ENCODE measurements at places on chromosomes 11 and 22.
A peak's percentile ranks its signal among the peaks of the same experiment; 100 is the strongest.

GRCh38 chr11:44159848-44160721 is 64.6 kb downstream of the EXT2 start:
- no peak for DNase-seq

DNA sequence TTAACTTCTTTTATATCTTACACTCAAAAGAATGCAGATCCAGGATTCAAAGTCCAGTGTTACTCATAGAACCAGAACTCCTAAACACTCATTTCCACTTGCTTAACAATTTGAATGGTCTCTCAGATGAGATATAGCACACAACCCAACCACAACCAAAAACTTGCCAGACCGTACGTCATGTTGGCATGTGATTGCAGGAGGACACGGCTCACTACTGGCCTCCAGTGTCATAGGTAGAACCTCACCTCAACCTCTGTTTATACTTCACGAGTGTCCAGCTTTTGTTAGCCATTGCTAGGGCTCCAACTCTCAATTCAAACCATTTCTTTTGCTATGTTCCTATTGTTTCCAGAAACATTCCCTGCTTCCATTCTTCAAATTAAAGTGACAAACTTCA is 58.5 kb upstream of the PDGFD start:
- no peak for DNase-seq

- DNase-seq: no peak
These were observed 7.4 kb downstream of the MCM5 start for GRCh38 chr22:35407362-35407761.

GRCh38 chr11:67368621-67369020 is 4.8 kb downstream of the CLCF1 start:
- DNase-seq: no peak

DNA sequence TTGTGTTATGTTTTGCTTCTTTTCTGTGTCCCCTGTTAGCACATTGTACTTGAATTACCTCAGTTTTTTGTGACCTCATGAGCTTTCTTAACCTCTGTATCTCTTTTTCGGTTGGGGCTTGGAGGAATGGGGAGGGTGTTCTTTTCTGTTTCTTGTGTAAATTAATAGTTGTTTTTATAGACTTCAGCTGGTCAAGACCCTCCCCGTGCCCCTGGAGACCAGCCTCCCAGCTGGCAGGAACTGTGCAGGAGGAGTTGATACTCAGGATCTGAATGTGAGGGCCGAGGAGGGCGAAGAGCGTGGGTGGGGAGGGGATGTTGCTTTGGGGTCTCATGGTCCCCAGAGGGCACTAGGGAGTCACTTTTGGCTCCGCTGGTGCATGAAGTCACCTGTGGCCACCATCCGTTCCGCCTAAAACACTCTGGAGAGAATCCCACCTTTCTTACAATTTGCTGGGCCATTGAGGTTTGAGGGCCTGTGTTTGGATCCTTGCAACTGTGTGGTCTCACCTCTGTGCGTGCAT is 44.3 kb upstream of the NNMT start:
- DNase-seq: no peak

GRCh38 chr22:47088480-47089158 is 326.2 kb downstream of the TBC1D22A start:
- DNase-seq: no peak

GRCh38 chr22:20080445-20080775 is 369 bp downstream of the DGCR8 start:
- peak; percentile 40 for DNase-seq

- DNase-seq: no peak
These were observed 65.9 kb upstream of the BIRC3 start for GRCh38 chr11:102251423-102251822.

GRCh38 chr22:50529897-50530579 is at the start of gene TYMP:
Gene TYMP (minus strand): TSS chr22:50530012. CDS start chr22:50529709, 303 bp downstream.
- DNase-seq: peak; percentile 80
